Stimulated activated CD4-positive, alpha-beta T cell treated with anti-CD3 and anti-CD28 coated beads, Interleukin-1b, Interleukin-23, amount 100 ng/mL, for 1 hour (primary cell): ENCODE measurements at places on chromosomes 6 and 20.

- no peak for DNase-seq
Observed at GRCh38 chr20:34842143-34842542, 16.7 kb upstream of the NCOA6 start.

- DNase-seq: no peak
Observed at GRCh38 chr6:21005816-21006570, 471.7 kb downstream of the CDKAL1 start.

DNA sequence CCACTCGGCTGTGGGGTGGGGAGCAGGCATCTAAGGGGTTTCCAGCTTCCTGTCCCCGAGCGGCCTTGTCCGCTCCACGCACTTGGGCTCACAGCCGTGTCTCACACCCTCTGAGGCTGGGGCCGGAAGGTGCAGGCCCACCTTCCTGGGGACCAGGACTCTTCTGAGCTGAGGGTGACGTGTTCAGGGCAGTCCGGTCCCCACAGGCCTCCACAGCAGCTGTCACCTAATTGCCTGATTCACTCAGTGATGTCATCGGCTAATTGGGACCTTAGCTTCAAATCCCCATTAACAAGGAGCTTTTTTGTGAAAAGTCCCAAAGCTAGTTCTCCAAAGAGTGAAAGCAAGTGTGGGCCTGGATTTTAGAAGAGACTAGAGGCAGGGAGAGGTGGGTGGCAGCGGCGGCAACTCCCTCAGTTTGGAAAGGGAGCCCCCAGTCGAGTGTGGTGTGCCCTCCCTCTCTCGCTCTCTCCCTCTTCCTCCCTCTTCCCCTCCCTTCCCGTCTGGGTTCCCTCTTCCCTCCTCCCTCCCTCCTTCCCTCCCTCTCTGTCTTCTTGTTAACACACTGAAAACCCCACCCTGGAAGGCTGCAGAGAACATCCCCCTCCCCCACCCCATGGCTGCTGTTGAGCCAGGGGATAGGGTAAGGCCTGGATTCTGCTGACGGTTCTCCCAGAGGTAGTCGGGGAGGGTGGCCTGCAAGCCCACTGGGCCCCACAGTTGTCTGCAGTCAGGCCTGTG, 39.0 kb downstream of the MYT1 start:
- DNase-seq: no peak

DNA sequence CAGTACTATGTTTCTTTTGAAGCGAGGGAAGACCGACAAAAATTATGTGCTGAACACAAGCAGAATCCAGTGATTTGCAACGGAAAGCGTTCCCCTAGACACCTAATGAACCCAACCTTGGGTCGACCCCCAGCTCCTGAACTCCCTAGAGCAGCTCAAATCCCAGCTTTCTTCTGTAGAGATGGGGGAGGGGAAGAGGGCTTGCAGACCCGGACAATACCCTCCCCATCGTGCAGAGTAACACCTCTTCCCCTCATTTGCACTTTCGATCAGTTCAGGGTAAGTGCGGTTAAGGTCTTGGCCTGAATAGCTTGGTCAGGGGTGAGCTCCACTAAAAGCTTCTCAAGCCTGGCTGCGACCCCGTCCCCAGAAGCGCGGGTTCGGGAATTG, 404 bp downstream of the CEP162 start:
- DNase-seq: no peak

- DNase-seq: no peak
Observed at GRCh38 chr6:113530769-113531168, 326.4 kb upstream of the MARCKS start.

- no peak for DNase-seq
Observed at GRCh38 chr20:17644451-17644850, 37.6 kb downstream of the RRBP1 start.

- DNase-seq: no peak
Observed at GRCh38 chr20:3000852-3001523, 42.4 kb upstream of the GNRH2 start.

DNA sequence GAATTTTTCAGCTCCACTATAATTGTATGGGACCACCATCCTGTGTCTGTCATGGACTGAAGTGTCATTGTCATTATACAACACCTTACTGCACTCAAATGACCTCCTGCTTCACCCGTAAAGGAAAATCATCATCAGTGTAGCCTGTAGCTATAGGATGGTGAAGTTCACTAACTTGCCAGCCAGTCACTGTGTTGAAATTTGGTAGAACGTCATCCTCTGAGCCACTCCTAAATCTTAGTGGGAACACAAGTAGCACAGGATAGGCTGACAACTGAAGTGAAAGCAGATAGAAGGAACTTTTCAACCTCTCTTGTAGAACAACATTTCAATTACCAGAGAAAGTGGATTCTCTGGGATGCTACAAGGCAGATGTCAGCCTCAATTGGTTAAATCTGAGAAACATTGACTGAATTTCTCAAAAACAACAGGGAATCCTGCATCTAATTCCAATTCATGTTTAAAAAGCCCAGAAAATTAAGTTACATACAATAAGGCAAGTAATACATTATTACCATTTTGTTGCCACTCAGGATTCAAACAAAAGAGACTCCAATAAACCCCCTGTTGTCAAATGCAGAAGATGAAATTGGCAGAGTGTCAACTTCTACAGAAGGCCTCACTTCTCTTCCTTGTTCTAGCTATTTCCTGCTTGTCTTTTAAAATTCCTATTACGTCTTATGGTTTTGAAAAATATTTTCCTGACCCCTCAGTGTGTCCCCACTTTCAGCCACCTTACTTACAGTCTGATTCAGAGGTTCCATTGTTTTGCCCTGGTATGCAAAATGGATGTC, 647.9 kb upstream of the AGPAT4 start:
- no peak for DNase-seq

DNA sequence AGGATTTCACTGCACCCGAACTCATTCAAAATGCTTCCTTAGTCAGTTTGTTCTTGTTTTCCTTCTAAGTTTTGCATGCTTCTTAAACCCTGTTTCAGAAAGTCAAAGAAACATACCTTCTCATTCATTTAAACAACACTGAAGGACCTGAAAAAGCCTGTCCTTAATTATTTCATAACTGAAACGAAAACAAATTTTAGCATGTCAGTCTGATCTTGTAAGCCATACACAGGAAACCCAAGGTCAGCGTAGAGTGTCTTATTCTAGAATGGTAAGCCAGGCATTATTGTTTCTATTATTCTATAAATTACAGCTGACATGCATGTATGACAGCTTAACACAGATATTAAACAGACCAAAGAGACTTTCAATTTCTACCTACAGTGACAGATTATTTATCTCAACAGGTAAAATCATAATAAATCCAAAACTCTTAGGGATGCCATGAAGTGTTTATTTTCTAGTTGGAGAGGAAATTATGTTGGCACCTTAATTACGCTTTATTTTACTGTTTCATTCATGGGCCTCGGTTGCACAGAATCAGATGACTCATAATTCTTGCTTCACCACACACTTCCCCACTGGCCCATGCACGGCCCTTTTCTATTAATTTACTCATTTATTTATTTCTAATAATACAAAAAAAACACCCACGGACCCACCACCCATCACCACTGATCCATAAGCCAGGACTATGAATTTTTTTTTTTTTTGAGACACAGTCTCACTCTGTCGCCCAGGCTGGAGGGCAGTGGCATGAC, 39.3 kb upstream of the DUSP22 start:
- no peak for DNase-seq

DNA sequence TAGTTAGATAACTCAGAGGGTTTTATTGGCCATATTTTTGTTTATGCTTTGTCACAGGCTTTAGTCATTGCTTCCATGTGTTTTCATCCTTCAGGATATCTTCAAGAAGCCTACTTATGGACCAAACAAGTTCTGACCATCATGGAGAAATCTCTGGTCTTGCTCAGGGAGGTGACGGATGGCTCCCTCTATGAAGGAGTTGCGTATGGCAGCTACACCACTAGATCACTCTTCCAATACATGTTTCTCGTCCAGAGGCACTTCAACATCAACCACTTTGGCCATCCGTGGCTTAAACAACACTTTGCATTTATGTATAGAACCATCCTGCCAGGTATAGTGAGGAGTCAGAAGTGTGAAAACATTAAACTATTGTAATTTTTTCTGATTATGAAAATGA, 30.3 kb upstream of the CALHM6 start:
- DNase-seq: no peak

GRCh38 chr6:170045981-170046667, 244.8 kb downstream of the DLL1 start:
- DNase-seq: no peak

GRCh38 chr20:8183526-8183925, 51.5 kb downstream of the PLCB1 start:
- no peak for DNase-seq

GRCh38 chr6:152572338-152573088, 64.6 kb downstream of the SYNE1 start:
- DNase-seq: no peak

- DNase-seq: no peak
Observed at GRCh38 chr20:50308513-50309279, 118.1 kb downstream of the CEBPB start.

- no peak for DNase-seq
Observed at GRCh38 chr6:53888931-53889330, 94.1 kb downstream of the LRRC1 start.

DNA sequence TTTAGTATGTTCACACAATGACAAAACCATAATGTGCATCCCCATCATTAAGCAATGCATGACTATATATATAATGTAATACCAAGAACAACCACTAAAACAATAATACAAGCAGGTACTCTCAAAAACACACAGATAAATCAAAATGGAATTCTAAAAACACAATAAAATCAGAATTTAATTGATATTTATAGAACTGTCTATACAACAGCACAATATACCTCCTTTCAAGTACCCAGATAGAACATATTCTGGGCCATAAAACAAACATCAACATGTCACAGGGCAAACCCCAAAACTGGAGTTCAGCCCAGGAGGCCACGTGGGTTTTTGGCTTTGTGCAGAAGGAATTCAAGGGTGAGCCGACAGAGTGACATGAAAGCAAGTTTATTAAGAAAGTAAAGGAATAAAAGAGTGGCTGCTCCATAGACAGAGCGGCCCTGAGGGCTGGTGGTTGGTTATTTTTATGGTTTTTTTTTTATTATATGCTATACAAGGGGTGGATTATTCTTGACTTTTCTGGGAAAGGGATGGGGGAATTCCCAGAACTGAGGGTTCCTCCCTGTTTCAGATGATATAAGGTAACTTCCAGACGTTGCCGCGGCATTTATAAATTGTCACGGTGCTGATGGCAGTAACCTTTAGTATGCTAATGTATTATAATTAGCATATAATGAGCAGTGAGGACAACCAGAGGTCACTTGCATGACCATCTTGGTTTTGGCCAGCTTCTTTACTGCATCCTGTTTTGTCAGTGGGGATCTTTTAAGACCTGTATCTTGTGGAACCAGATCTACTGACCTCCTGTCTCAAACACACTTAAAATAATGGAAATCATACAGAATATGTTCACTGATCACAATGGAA, 5.6 kb downstream of the RAB23 start:
- no peak for DNase-seq

GRCh38 chr6:80098392-80098791, 8.1 kb upstream of the BCKDHB start:
- no peak for DNase-seq

DNA sequence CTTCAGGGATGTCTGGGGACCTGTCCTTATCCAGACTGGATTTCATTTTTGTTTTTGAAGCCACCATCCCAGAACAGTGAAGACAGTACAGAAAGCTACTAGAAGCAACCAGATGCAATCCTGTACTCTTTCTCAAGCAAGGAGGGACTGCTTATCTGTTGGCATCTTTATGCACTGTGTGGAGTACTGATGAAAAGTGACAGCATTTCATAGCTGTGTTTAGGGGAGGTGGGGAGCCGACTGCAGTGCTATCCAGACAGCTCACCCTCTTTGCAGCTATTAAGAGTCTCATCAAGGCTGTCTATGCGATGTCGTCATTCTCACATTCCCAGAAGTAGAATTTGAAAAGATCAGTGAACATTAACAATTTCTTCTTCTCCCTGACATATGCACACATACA, 5.5 kb downstream of the ZDHHC14 start:
- DNase-seq: no peak

- DNase-seq: no peak
Observed at GRCh38 chr20:11159728-11160127, 485.9 kb upstream of the JAG1 start.

- DNase-seq: no peak
Observed at GRCh38 chr6:121932076-121932991, 467.1 kb upstream of the HSF2 start.

DNA sequence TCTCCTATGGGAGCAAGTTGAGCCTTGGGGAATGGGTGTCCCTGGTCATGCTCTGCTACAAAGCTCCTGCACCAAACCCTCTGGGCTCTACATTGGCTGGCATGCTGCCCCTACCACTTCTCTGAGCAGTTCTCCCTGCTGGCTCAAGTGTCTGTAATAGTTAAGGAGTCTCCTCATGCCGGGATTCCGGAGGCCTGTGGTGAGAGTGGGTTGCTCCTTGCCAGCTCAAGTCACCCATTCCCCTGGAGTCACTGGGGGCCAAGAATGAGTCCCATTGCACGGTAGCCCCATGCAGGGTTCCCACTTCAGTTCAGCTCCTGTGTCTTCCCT, 173.9 kb downstream of the PRDM13 start:
- no peak for DNase-seq

DNA sequence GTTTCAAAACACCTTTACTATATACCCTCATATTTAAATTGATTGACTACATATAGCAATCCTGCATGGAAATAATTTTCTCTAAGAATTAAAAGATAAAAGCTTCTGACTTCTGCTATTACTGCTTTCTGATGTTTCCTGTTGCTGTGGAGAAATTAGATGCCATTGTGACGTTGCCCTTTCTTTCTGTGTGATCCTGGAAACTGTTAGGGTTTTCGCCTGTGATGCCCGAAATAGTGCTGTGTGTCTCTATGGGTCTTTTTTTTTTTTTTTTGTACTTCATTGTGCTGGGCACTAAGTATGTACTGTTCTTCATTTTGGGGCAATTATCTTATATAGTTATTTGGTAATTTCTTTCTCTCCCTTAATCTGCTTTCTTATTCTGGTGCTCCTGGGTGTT, 205.0 kb downstream of the ARID1B start:
- DNase-seq: no peak

- no peak for DNase-seq
Observed at GRCh38 chr6:40723967-40724366, 136.8 kb upstream of the LRFN2 start.
